ENCODE measurements at places on chromosomes 2 and 18. TPM values are rescaled to one million over a fixed set of nuclear protein-coding genes. Genes with fewer than 3 reads are reported as not detected.

- no peak for DNase-seq
Measured at GRCh38 chr2:29844713-29845326, 76.6 kb downstream of the ALK start.

GRCh38 chr2:212177724-212178123 lies 360.9 kb downstream of the ERBB4 start:
- no peak for DNase-seq

DNA sequence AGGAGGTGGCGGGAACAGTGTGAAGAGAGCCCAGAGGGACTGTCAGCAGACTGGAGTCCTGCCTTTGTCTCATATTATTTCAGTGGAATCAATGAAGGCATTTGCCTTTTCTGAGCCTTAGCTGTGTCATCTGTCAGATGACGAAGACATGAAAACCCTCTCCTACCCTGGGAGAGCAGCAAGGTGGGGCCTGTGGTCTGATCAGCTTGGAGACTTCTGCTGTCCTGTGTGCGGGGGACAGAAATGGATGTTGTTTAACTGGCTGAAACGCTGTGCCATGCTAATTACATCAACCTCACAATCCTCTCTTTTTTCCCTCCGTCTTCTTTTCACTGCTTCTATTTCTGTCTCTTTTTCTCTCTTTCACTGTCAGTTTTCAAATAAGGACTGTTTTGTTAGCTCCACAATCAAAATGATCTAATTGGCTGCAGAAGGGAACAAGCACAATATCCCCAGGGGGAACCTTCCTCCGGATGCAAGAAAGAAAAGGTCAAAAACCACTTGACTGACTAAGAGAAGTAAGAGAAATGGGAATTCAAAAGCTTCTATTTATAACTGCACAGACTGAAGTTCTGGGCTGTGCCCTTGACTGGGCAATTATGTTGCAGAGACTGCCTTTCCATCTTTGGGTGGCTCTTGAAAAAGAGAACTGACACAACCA lies 340.1 kb downstream of the CLIP4 start:
- no peak for DNase-seq

GRCh38 chr2:59851836-59852475 lies 701.5 kb downstream of the BCL11A start:
- no peak for DNase-seq

GRCh38 chr2:79393806-79394484 lies 118.9 kb upstream of the CTNNA2 start:
- no peak for DNase-seq

GRCh38 chr2:64481665-64482064 lies 27.7 kb downstream of the LGALSL start:
- DNase-seq = no peak

DNA sequence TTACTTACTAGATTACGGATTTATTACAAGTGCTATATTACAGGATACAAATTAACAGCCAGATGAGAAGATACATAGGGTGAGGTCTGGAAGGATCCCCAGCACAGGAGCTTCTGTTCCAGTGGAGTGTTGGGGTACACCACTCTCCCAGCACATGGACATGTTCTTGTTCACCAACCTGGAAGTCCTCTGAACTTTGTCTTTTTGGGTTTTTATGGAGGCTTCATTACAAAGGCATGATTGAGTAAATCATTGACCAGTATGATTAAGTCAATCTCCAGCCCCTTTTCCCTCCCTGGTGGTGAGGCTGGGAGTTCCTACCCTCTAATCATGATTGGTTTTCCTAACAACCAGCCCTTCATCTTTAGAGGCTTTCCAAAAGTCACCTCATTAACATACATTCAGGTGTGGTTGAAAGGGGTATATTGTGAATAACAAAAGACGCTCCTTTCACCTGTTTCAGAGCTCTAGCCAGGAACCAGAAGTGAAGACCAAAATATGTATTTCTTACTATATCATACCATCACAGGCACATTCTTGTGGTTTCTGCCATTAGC lies 38.3 kb downstream of the APLF start:
- no peak for DNase-seq

- DNase-seq = no peak
Measured at GRCh38 chr2:208101716-208102631, 22.4 kb downstream of the CRYGD start.

DNA sequence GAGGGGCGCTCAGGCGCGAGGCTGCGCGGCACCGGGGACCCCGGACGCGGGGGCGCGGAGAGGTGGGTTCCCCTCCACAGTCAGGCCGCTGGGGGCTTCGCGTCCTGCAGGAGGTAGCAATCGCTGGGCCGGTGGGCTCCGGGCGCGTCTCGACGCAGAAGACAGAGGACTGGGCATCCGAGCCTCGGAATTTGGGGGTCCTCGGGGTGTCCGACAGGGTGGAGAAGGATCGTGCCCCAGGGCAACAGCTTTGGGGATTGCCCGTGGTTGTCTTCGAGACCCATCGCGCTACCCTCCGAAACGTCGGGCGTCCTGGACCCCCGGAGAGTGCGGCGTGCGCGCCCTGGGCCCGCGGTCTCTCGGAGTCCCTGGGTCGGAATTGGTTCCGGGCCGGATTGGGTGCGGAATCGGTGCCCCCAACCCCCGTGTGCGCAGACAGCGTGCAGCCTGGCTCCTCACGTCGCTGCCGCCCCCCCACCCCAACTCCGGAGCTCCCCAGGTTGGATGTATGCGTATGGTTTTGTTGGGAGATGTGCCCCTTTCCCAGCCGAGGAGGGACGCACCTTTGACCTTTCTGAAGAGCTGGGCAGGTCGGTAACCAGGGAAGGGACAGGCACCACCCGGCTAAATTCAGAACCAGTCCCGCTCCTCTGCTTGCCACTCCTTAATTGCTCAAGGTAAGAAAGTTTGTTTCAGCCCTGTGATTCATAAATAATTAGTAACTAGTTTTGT lies 750 bp downstream of the NPAS2 start:
- no peak for DNase-seq

- no peak for DNase-seq
Measured at GRCh38 chr2:6671913-6672312, 193.8 kb downstream of the CMPK2 start.

DNA sequence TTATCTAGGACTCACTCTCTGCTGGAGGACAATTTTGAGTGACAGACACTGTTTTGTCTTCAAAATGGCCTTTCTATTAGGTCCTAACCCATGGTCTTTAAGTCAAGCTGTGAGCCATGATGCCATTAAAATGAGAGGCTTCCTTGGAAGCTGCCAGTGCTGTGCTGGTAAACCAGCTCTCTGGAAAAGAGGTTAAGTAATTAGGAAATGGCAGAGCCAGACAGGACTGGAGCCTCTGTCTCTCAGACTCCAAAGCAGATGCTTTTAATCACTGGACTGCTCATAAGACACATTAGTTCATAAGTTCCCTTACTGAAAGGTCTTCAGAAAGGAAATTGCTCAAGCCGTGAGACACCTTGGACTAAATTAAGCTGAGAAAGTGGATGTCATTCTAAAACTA lies 25.8 kb upstream of the LHCGR start:
- no peak for DNase-seq

DNA sequence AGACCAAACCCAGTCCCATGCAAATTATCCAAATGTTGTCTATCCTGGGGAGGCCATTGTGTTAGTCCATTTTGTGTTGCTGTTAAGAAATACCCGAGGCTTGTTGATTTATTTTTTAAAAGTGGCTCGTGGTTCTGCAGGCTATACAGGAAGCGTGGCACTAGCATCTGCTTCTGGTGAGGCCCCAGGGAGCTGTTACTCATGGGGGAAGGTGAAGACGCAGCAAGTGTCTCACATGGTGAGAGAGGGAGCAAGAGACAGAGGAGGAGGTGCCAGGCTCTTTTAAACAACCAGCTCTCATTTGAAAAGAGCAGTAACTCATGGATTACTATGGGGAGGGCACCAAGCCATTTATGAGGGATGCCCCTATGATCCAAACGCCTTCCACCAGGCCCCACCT lies 80.3 kb upstream of the ARL4C start:
- no peak for DNase-seq

GRCh38 chr2:134348239-134348638 lies 94.4 kb downstream of the MGAT5 start:
- DNase-seq = no peak

- no peak for DNase-seq
Measured at GRCh38 chr2:237223201-237223861, 137.6 kb downstream of the COPS8 start.

GRCh38 chr2:12761104-12761503 lies 44.4 kb downstream of the TRIB2 start:
- DNase-seq = no peak

DNA sequence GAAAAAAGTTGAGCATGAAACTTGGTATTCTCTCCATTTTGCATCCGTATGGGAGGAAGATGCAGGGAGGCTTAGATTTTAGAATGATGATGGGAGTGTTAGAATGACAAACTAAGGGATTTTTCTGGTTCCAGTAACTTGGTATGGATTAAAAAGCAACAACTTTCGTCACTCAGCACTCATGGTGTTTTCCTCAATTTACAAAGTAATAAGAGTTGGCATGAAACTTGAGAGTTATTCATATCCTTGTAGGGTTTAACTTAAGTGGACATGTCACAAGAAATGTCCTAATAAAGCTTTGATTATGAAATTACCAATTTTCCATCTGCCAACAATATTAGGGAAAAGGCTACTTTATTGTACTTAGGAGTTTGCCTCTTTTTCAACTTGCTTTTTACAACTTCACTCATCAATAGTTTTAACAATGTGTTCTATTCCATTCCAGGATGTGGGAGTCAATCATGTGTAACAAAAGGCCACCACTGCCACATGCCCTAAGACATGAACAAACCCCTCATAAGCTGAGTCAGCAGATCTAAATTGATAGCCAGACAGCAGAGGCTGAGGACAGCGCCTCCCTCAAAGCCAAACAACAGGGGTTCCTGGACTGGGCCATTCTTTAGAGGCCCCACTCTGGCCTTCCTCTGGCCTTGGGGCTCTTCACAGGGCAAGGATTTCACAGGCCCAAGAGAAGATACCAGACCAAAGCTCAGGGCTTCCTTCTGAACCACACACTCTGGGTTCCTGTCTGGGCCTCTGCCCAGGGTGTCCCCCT lies 265.8 kb downstream of the TNS1 start:
- no peak for DNase-seq

GRCh38 chr2:173854840-173855239 lies 110.3 kb downstream of the SP3 start:
- no peak for DNase-seq

- DNase-seq = no peak
Measured at GRCh38 chr18:7840411-7840810, 273.3 kb downstream of the PTPRM start.

DNA sequence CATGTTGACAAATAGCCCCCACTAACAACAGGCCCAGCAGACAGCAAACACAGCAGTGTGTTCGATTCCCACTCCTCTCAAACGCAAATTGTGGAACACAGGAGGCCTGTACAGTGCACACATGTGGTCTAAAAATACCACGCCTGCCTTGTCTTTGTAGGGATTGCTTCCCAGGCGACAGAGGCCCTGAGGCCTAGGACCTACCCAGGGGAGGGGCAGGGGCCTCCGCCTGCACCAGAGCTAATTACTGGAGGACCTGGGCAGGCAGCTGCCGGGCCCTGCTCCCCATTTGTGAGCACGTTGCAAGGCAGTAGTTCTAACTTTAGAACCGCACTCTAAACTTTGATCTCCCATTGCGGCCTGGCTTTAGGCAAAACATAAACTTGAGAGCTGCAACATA lies 316.0 kb downstream of the TXNL1 start:
- DNase-seq = no peak

GRCh38 chr2:170586571-170587095 lies 128.5 kb upstream of the SP5 start:
- DNase-seq = no peak

GRCh38 chr2:230872151-230872967 lies 7.6 kb downstream of the ITM2C start:
- no peak for DNase-seq

- DNase-seq = no peak
Measured at GRCh38 chr2:27792759-27793158, 21.2 kb downstream of the MRPL33 start.

- no peak for DNase-seq
Measured at GRCh38 chr18:70044632-70045031, 97.0 kb upstream of the CD226 start.

GRCh38 chr18:26875040-26875654 lies 9.6 kb upstream of the AQP4 start:
- DNase-seq = no peak

DNA sequence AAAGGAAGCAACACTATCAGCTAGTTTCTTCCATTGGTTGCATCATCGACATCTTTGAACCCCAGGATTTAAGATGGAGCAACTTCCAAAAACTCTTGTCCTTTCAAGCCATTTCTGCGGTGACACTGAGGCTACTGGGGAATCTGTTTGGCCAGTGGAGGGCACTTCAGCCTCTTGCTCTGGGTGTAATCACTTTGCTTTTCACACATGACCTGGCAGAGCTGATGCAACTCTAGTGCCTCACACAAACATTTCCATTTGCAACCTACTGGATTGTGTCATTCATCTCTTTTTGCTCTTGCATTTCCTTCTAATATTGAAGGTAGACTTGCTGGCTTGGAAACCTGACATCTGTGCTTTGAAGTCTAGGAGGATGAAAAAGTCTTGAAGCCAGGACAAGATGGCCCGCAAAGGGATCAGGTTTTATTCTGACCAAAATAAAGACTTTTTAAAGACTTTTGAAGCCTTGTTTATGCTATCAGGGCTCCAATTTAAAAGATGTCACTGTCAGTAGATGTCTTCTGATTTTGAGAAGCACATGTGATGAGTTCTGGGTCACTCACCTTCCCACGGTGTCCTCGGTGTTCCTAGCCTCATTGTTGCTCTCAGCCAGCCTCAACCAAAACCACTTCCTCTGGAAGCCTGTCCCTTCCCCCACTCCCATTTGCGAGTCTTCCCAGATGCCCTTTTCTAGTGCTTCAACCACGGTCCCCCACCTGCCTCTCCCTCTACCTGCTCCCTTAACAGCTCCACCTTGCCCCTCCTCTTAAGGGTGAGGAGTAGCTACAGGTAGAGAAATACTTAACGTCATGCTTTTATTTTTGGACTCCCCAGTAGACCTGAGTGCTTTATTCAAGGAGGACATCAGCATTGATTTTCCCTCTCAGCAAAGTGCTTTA lies 69.7 kb upstream of the KCNE4 start:
- no peak for DNase-seq

The CD8A gene
- 0.70 TPM for total RNA-seq

The YES1 gene
- 6.9 TPM for total RNA-seq

The ANKRD29 gene
- total RNA-seq = 0.26 TPM

The AQP12B gene
- not detected for total RNA-seq

The GKN2 gene
- not detected for total RNA-seq

The RNF125 gene
- 72.6 TPM for total RNA-seq

The HEATR5B gene
- 30.0 TPM for total RNA-seq

All from T-helper 17 cell (primary cell).